ENCODE measurements at places on chromosomes 7 and 10. TPM values are rescaled to one million over a fixed set of nuclear protein-coding genes. Genes with fewer than 3 reads are reported as not detected.

- H3K27ac ChIP-seq, result no peak overlapping the region
- H3K4me3 ChIP-seq, result no peak overlapping the region
- no peaks in the 10 kb centered on the region for H3K27me3 ChIP-seq
- H3K4me1 ChIP-seq, result no peaks in the 10 kb centered on the region
- no peak for DNase-seq
Measured at GRCh38 chr10:64175271-64175962, 654.2 kb downstream of the REEP3 start.

- H3K27ac ChIP-seq, result no peak overlapping the region
- H3K36me3 ChIP-seq, result peaks cover 42% of the 10 kb centered on the region
- no peak overlapping the region for H3K4me3 ChIP-seq
- no peak for DNase-seq
Measured at GRCh38 chr10:72419241-72419640, 64.5 kb upstream of the DNAJB12 start.

The MAT1A gene
- 0.64 TPM for total RNA-seq

- H3K27me3 ChIP-seq, result peaks cover 17% of the 10 kb centered on the region
- H3K27ac ChIP-seq, result no peak overlapping the region
- H3K4me3 ChIP-seq, result no peak overlapping the region
- H3K4me1 ChIP-seq, result peaks cover 55% of the 10 kb centered on the region
- DNase-seq, result no peak
Measured at GRCh38 chr7:117870448-117871130, 2.7 kb downstream of the CTTNBP2 start.

The NPTX2 gene
- 0.44 TPM for total RNA-seq

The FEZF1 gene
- total RNA-seq, result 0.28 TPM

DNA sequence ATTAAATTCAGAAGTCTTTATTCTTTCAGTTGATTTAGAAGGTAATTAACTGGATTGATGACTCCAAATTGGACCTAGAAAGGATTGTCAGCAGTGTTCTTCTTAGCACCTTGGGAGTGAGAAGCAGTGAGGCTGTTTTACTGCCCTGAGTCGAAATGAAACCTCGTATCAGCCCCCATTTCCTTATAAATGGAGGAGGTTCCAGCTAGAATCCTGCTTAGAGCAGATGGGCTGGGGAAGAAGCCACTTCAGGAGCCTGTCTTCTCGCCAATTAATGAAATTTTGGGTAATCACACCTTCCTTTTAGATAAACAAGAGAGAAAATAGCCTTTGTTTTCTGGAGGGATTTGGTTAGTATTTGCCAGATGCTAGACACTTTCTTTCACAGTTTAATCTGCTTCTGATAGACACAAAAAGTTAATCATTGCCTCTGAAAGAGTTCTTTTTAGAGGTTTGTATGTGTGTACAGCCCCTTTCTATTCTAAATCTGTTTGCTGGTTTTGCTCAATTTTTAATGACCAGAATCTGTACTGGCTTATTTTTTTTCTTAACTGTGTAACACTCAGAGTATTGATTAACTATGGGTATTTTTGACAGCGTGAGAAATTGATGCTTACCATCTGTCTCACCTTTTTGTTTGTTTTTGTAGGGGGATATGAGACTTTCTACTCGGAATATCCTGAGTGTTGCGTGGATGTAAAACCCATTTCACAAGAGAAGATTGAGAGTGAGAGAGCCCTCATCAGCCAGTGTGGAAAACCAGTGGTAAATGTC, 4.6 kb downstream of the DUSP5 start:
- H3K4me1 ChIP-seq, result peaks cover 82% of the 10 kb centered on the region
- H3K27ac ChIP-seq, result peak overlapping the region; percentile 16
- no peak overlapping the region for H3K4me3 ChIP-seq
- peaks cover 23% of the 10 kb centered on the region for H3K36me3 ChIP-seq

The ELFN1 gene
- 10.6 TPM for total RNA-seq

DNA sequence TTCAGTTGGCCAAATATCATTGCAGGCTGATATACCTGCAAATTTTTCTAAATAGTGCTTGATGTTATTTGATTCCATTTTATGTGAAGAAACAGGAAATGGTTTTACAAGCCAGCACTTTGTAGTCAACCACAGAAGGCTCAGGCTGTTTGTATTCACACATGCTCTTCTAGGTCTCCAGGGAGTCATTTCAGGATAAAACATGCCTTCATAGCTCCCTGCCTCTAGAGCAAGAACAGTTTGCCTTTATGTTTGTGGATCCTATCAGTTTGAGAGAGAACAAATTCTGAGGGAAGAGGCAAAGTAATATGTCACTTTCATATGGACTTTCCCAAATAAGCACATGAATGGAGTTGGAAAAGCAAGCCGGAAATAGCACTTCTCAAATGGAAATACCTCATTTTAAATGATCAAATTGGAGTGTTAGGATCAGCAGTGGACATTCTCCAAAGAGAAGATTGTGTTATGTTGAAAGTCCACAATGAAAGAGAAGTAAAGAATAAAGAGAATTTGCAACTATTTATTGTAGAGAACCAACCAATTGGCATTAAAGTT, 277.6 kb downstream of the KCND2 start:
- no peaks in the 10 kb centered on the region for H3K27me3 ChIP-seq
- H3K27ac ChIP-seq, result no peak overlapping the region
- no peak overlapping the region for H3K4me3 ChIP-seq
- no peaks in the 10 kb centered on the region for H3K4me1 ChIP-seq

The LMOD2 gene
- not detected for total RNA-seq

The ZFAND4 gene
- total RNA-seq, result 11.9 TPM

The AZGP1 gene
- total RNA-seq, result not detected

DNA sequence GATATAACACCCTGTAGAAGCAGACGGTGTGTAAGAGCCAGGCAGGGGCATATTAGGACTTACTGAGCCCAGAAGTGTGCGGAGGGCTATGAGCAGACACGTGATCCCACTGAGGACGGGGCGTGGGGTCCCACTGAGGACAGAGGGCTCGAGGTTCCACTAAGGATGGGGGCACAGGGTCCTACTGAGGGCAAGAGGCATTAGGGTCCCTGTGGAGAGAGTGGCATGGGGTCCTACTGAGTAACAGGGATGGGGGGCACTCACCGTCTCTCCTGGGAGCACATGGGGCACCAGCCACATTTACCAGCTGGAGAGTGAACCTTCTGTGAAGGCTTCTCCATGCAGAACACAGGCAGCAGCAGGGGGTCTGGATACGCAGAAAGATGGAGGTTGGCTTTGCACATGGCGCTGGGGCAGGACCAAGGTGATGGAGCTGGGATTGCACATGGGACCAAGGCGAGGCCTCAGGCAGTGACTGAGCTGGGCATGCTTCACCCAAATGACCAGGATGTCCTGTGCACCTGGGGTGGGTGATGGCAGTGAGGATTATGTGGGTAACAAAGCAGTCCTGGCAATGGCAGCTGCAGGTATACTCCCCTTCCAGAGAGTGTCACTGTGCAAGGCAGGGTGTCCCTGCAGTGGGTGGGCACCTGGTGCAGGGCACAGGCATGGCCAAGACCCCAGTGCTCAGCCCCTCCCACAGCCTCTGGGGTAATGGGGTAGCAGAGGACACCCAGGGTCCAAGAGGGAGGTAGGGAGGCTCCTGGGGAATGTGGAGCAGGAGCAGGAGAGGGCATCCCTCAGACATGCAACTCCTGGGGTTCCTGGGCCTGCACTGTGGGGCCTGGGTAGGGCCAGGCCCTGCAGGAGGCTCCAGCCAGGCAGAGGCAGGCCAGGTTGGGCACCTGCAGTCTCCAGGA, 278.1 kb downstream of the TCERG1L start:
- no peak overlapping the region for H3K27ac ChIP-seq
- no peak overlapping the region for H3K4me3 ChIP-seq
- H3K4me1 ChIP-seq, result no peaks in the 10 kb centered on the region

The CCDC136 gene
- total RNA-seq, result 31.5 TPM

GRCh38 chr7:15972862-15973275, 286.4 kb upstream of the MEOX2 start:
- no peaks in the 10 kb centered on the region for H3K27me3 ChIP-seq
- H3K4me3 ChIP-seq, result no peak overlapping the region
- H3K36me3 ChIP-seq, result no peaks in the 10 kb centered on the region
- no peak for DNase-seq

The MBL2 gene
- total RNA-seq, result not detected

DNA sequence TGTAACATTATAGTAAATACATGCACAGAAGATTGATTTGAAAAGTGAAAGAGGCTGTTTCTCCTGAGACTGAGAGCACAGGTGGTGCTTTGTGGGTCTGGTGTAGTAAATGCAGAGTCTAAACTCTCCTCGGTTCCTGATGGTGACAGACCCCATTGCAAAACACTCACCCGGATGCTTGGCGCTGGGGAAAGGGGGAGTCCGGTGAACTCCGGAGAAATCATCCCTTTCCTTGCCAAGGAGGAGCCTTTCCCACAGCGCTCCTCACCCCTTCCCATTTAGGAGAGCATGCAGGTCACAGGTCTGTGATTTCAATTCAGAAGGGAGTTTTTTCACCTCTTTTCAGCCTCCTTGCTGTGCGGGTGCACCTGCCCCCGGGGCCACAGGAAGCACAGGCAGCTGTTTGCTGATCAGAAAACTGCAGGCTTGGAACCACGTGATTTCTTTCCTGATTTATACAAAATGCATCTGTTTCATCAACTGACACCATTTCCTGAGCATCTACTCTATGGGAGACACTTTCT, 75.6 kb upstream of the LYZL2 start:
- H3K4me3 ChIP-seq, result no peak overlapping the region
- H3K36me3 ChIP-seq, result no peaks in the 10 kb centered on the region
- peaks cover 4% of the 10 kb centered on the region for H3K27me3 ChIP-seq
- H3K27ac ChIP-seq, result no peak overlapping the region
- H3K4me1 ChIP-seq, result peaks cover 22% of the 10 kb centered on the region

GRCh38 chr10:27815846-27816245, 70.2 kb upstream of the MKX start:
- H3K27me3 ChIP-seq, result no peaks in the 10 kb centered on the region
- no peak overlapping the region for H3K4me3 ChIP-seq
- no peak for DNase-seq
- no peaks in the 10 kb centered on the region for H3K36me3 ChIP-seq
- no peak overlapping the region for H3K27ac ChIP-seq
- H3K4me1 ChIP-seq, result peaks cover 2% of the 10 kb centered on the region

DNA sequence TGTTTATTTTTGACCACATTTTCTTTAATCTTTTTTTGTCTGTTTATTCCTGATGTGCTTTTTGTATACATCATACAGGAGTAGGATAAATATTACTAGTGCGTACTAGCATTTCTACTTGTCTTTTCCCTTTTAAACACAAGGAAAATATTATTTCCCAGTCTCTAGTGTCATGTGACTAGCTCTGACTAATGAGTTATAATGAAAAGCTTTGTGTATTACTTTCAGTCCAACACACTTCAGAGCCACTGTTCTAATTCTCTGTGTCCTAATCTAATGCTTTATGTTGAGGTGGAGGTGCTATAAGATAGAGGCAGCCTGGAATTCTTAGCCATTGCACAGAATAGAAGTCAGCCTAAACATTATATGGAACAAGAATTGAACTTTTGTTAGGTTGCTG, 65.0 kb upstream of the RAB18 start:
- no peaks in the 10 kb centered on the region for H3K27me3 ChIP-seq
- no peak overlapping the region for H3K4me3 ChIP-seq
- H3K27ac ChIP-seq, result no peak overlapping the region
- DNase-seq, result no peak
- no peaks in the 10 kb centered on the region for H3K36me3 ChIP-seq
- no peaks in the 10 kb centered on the region for H3K4me1 ChIP-seq

- no peak overlapping the region for H3K4me3 ChIP-seq
- DNase-seq, result no peak
- peaks cover 28% of the 10 kb centered on the region for H3K4me1 ChIP-seq
- peak overlapping the region; percentile 70 for H3K27ac ChIP-seq
Measured at GRCh38 chr10:13712837-13713581, 126.2 kb downstream of the PRPF18 start.

Measured in endothelial cell (in vitro differentiated cells).